Activated CD8-positive, alpha-beta memory T cell treated with anti-CD3 and anti-CD28 coated beads for 1 hour (primary cell): ENCODE measurements at places on chromosomes 12 and 14.

- DNase-seq: no peak
Observed at GRCh38 chr12:58186914-58187313, 245.5 kb downstream of the ATP23 start.

- DNase-seq: no peak
Observed at GRCh38 chr14:50417853-50418252, 21.2 kb upstream of the CDKL1 start.

GRCh38 chr12:2375871-2376270 is 323.1 kb downstream of the CACNA1C start:
- DNase-seq: no peak

GRCh38 chr12:57883057-57883456 is 36.5 kb upstream of the CTDSP2 start:
- DNase-seq: no peak

DNA sequence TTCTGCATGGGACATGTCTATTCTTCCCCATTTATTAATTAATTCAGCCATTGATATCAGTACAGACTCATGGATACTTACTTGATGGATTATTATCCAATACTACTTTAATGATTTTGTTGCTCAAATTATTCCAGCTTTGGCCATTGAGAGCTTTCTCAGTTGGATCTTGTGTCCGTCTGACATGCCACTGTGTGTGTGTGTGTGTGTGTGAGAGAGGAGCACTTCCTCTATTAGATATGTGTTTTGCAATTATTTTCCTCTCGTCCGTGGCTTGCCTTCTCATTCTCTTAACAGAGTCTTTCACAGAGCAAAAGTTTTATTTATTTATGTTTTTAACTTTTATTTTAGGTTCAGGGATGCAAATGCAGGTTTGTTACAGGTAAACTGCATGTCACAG is 194.2 kb downstream of the ADGRD1 start:
- no peak for DNase-seq

GRCh38 chr14:94125659-94126418 is 3.6 kb downstream of the IFI27L2 start:
- DNase-seq: no peak

GRCh38 chr14:23694949-23695663 is 58.9 kb downstream of the DHRS2 start:
- no peak for DNase-seq

DNA sequence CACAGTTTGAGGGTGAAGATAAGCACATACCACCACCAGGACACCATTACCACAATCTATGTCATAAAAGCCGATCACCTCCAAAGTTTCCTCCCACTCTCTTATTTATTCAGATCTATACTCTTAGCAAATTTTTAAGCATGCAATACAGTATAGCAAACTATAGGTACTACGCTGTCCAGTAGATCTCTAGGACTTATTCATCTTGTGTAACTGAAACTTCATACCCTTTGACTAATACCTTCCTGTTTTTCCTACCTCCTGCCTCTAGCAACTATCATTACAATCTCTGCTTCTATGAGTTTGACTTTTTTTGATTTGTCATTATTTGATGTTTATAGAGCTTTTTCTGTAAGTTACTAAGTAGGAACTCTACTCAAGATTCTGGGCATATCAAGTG is 84.5 kb upstream of the MANSC4 start:
- DNase-seq: no peak

- no peak for DNase-seq
Observed at GRCh38 chr12:130743176-130743575, 27.1 kb upstream of the RIMBP2 start.

DNA sequence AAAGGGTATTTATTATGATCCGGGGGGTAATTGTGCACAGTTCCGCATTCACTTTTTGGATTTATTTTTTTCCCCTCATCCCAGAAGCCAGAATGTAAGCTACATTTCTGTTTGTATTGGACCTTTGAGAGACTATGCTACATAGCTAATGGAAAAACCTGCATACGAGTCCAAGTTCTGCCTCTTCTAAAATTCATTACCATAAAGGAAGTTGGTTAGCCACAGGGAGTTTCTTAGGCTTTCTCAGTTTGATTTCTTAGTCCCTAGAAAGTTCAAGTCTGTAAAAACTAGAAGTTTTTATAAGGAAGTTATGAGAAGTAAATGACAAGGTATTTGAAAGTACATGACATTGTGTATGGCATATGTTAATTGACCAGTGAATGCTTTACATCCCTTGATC is 138.7 kb downstream of the PDE3A start:
- DNase-seq: no peak

DNA sequence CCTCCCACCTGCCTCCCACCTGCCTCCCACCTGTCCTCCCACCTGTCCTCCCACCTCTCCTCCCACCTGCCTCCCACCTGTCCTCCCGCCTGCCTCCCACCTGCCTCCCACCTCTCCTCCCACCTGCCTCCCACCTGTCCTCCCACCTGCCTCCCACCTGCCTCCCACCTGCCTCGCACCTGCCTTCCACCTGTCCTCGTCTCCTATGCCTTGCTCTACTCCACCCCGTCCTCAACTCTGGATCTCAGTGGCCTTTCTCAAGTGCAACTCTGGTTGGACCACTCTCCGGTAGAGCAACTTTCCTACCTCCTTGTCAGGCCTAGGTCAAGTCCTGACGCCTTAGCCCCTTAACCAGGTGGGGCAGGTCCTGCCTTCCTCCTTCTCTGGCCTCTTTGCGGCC is 29.3 kb upstream of the PEX5 start:
- DNase-seq: no peak

- DNase-seq: no peak
Observed at GRCh38 chr14:68952531-68953195, 26.4 kb downstream of the ACTN1 start.

GRCh38 chr14:64213853-64214570 is 80.2 kb downstream of the ESR2 start:
- DNase-seq: no peak

DNA sequence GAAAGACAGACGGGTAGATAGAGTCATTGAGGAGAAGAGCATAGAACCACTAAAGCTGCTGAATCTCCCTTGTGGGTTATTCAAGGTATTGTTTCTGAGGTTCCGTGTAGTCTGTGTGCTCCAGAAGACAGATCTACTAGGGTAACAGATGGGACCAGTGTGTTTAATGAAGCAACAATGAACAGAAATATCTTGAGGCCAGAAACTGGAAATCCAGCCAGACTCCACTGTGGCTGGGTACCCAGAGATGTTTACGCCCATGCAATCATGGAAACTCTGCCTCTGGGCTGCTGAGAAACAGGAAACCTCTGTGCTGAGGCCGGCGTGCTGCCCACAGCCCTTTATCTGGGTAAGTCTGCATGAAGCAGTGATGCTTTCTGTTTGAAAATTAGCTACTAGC is 8.3 kb downstream of the PROX2 start:
- no peak for DNase-seq

GRCh38 chr12:6861391-6861790 is 5.9 kb upstream of the TPI1 start:
- no peak for DNase-seq
